ENCODE measurements at places on chromosomes 12 and 14. TPM values are rescaled to one million over a fixed set of nuclear protein-coding genes. Genes with fewer than 3 reads are reported as not detected.

DNA sequence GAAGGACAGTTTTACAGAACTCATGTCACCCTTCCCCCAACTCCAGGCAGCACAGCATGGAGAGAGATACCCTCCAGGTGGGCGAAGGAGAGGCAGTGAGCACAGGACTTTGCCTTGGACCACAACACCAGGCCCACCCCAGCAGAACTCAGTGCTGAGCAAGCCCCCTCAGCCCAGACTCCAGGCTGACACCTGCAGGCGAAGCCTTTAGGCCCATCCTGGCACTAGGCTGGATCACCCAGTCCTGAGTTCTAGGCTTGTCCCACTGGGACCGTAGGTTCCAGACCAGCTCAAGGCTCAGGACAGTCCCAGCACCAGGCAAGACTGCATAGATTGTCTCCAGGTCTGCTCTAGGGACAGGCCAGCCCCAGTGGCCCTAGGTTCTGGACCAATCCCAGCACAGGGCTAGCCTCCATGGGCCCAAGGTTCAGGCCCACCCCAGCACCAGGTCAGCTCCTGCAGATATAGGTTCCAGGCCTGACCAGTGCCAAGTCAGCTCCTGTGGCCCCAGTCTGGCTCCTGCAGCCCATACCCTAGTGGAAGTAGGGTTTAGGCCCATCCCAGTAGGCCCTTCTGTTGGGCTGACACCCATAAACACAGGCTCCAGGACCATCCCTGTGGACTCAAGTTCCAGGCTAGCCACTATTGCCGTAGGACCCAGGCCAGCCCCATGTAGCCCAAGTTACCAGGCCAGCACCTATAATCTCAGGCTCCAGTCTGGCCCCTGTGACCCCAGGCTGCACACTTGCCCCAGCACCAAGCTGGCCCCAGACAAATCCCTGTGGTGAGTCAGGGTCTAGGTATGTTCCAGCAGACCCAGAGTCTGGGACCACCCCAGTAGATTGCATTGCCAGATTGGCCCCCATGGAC lies 9.4 kb downstream of the WASHC3 start:
- no peak for DNase-seq

Gene CCDC38
- total RNA-seq, result not detected

GRCh38 chr12:113214895-113215400 lies 6.3 kb upstream of the TPCN1 start:
- DNase-seq, result no peak

- no peak for DNase-seq
Observed at GRCh38 chr14:74242021-74242779, 3.0 kb downstream of the VSX2 start.

GRCh38 chr14:80930836-80931389 lies 10.6 kb downstream of the CEP128 start:
- no peak for DNase-seq

- DNase-seq, result no peak
Observed at GRCh38 chr12:19572920-19573558, 133.7 kb downstream of the AEBP2 start.

Gene EIF4B
- total RNA-seq, result 389 TPM

DNA sequence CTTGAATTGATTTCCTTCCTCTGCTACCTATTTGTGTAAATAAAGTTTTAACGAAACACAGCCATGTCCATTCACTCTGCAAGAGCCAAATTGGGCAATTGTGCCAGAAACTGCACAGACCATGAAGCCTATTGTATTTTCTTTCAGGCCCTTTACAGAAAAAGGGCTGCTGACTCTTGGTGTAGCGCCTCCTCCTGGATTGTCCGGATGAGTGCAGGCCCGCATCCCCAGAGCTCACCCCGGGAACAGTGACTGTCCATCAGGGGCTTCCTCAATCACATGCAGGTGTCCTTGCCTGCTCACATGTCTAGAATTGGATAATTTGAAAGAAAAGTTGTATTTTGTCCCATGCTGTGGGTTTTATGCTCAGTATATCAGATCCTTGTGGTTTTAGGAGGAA lies 1282.2 kb downstream of the AACS start:
- DNase-seq, result no peak

GRCh38 chr14:26548406-26548805 lies 49.4 kb downstream of the NOVA1 start:
- DNase-seq, result no peak

Gene FGF23
- total RNA-seq, result not detected

- DNase-seq, result no peak
Observed at GRCh38 chr14:33847066-33847465, 103.8 kb downstream of the EGLN3 start.

DNA sequence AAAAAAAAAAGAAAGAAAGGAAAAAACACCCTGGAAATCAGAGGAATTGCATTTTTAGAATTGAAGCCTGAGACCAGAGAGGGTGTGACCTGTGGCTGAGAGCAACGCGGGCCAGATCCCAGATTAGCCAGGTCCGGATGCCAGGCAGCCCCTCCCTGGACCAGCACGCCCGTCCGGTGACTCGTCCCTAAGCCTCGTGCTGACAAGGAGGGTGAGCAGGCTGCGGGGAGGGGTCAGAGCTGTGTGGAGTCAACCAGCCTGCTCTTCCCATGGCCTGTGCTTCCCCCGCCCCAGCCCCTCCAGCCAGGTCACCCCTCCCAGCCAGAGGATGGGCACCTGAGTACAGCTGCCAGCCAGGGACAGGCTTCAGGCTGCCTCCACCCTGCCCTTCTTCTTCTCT lies 4.2 kb upstream of the KLC1 start:
- DNase-seq, result peak; percentile 25

GRCh38 chr12:68081561-68081960 lies 78.0 kb downstream of the IFNG start:
- DNase-seq, result no peak

Gene TMEM132C
- 8.2 TPM for total RNA-seq

Gene SCFD1
- total RNA-seq, result 71.9 TPM

DNA sequence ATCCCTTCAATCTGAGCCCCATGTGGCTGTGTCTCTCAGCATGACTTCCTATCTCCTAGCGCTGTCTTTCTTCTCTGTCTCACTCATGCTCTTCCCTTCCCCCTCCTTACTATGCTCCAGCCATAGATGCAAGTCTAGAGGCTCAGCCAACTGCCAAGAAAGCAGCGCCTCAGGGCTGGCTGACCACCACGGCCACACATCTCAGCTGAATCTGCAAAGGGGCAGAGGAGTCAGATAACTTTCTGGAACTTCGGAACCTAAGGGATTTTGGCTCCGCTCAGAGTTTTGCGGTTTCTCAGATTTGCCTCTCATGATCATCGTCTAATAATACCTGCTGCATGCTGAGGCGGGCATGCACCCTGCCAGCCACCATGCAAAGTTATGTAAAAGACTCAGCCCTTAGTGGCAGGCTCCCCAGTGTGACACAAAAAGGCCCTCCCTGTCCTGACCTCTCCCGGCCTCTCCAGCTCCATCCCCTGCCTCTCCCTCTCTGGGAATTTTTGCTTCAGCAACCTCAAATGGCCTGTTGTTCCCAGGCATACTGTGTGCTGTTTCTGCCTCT lies 5.0 kb upstream of the FGF6 start:
- DNase-seq, result no peak

DNA sequence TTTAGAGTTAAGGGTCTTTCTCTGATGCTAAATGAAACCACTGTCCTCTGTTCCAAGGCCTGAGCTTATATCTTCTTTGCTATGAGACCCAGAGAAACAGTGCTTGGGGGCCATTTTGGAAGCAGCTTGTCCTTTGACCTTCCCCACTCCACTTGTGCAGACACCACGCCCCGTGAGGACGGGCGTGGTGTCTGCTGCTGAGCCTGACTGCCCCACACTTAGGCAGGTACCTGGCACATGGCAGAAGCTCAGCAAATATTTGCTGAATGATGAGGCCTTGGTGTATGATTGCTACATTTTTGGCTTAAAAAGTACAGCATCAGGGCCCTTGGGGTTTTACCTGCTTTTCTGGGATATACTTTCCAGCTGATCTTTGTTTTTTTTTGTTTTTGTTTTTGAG lies 69.9 kb downstream of the RASSF3 start:
- no peak for DNase-seq

- no peak for DNase-seq
Observed at GRCh38 chr12:89260841-89261637, 91.3 kb downstream of the DUSP6 start.

GRCh38 chr12:108634341-108634751 lies 652 bp upstream of the SELPLG start:
- DNase-seq, result no peak

DNA sequence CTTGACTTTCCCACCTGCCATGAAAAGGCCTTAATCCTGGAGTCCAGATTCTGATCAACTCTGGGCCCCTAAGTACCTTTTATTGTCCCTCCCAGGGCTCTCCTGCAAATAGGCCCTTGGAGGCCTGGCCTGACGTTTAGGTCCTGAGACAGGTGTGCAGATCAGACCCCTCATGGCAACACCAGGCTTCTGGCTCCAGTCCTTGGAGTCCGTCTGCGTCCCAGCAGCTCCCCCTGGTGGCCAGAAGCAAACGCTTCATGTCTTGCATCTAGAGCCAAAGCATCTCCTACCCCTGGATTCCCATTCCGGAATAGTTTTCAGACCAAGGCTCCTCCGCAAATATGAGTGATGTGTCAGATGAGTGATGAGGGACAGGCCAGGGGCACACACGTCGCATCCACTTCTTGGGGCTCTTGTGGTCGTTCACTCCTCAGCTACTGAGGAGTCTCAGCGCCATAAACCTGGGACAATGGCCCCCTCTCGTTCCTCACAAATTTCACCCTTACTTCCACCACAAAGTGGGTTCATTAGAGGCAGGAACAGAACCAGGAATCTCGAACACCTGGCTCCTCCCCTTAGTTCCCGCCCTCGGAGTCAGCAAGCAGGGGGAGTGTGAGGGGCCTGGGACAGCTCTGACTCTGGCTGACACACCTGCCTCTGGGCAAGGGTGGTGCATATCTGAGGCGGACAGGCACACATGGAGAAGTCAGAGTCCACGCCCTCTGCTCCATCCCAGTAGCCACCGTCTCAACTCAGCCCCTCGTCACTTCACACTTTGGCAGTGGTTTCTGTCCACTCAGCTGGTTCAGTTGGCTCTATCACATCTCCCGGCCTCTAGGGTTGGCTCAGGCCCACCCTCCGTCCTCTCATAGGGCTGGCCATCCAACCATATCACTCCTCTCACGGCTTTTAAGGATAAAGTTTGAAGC lies 77.9 kb upstream of the PWP1 start:
- peak; percentile 85 for DNase-seq

GRCh38 chr12:49667325-49668090 lies 39.7 kb downstream of the FMNL3 start:
- no peak for DNase-seq

DNA sequence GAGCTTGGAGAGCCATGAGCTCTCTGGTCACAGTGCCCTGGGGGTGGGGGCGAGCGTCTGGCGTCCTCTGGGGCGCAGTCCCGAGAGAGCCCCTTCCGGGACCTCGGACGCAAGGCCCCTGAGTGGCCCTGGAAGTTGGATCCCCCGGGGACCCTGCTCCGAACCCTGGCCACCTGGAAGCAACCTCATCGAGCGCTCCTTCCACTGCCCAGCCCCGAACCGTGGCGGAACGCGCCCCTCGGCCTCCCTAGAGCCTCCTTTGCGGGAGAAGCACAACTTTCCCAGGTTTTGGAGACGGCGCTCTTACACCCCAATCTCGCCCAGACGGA lies 1.2 kb downstream of the NOS1 start:
- DNase-seq, result no peak
